Large intestine (tissue), 12 donors: ENCODE measurements at places on chromosomes 2 and 18.

DNA sequence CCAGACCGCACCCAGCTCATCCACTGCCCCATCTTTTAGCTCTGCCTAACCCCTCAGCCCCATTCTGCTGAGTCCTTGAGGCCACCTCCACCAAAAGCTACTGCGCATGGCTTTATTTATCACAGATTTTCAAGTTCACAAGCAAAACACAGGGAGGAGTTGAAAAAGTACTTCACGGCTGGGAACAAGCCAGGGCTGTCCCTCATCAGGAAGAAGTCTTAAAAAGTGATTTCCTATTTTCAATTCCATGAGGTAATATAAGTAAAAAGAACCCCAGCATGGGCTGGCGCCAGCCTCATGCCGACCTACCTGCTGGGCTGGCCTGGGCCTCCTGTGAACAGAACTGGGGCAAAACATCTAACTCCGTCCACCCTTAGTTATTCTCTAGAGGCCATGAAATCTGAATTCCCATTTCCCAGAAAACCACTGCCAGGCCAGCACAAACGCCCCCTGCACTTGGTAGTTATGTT, 69.0 kb downstream of the POLR1A start:
- peaks cover 20% of the 10 kb centered on the region for H3K4me1 ChIP-seq
- H3K36me3 ChIP-seq = peaks cover 88% of the 10 kb centered on the region
- no peak for DNase-seq
- no peak overlapping the region for H3K4me3 ChIP-seq

- DNase-seq = no peak
- H3K4me1 ChIP-seq = no peaks in the 10 kb centered on the region
- no peak overlapping the region for H3K27ac ChIP-seq
- H3K4me3 ChIP-seq = no peak overlapping the region
- no peaks in the 10 kb centered on the region for H3K27me3 ChIP-seq
- no peaks in the 10 kb centered on the region for H3K36me3 ChIP-seq
Measured at GRCh38 chr2:10992023-10992791, 80.5 kb downstream of the KCNF1 start.

DNA sequence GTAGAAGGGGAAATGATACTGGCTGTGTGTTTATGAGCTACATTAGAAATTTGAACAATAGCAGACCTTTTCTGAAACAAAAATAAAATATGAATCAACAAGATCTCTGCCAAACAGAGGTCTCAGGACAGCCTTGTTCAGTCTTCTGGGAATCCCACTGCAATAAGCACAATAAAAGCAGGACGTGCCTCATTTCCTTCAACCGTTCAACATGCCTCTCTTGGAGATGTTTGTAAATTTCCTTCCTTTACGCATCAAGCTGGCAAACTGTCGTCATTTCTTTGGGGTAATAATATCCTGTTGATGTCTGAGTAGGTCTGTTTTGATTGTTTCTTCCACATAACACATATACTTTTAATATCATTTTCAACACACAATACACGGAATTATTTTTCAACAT, 77.2 kb downstream of the TCF4 start:
- H3K27me3 ChIP-seq = no peaks in the 10 kb centered on the region
- H3K36me3 ChIP-seq = no peaks in the 10 kb centered on the region
- H3K4me3 ChIP-seq = no peak overlapping the region
- H3K4me1 ChIP-seq = no peaks in the 10 kb centered on the region
- DNase-seq = peak; percentile 8

DNA sequence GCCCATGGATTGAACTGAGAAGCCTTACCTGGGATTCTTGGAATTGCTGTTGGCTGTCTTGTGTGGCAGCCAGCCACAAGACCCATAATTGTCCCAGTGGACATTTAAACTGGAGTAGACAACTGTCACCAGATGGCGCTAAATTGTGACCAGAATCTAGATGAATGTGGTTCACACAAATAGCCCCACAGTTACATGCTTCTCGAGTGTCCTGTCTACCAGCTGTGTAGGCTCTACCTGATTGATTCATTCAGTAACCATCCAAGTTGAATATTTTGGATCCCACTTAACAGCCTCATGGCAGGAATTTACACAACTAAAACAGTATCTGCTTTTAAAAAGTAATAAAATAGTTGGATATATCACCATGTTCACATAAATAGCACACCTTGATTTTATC, 73.2 kb downstream of the MAP4K4 start:
- H3K27ac ChIP-seq = no peak overlapping the region
- peak; percentile 31 for DNase-seq
- H3K4me3 ChIP-seq = no peak overlapping the region
- peaks cover 11% of the 10 kb centered on the region for H3K4me1 ChIP-seq
- no peaks in the 10 kb centered on the region for H3K36me3 ChIP-seq

- H3K27ac ChIP-seq = peak overlapping the region; percentile 59
- peaks cover 21% of the 10 kb centered on the region for H3K4me1 ChIP-seq
- H3K4me3 ChIP-seq = no peak overlapping the region
- H3K27me3 ChIP-seq = no peaks in the 10 kb centered on the region
- H3K36me3 ChIP-seq = no peaks in the 10 kb centered on the region
- peak; percentile 73 for DNase-seq
Measured at GRCh38 chr18:63681449-63682340, 20.0 kb upstream of the SERPINB3 start.

DNA sequence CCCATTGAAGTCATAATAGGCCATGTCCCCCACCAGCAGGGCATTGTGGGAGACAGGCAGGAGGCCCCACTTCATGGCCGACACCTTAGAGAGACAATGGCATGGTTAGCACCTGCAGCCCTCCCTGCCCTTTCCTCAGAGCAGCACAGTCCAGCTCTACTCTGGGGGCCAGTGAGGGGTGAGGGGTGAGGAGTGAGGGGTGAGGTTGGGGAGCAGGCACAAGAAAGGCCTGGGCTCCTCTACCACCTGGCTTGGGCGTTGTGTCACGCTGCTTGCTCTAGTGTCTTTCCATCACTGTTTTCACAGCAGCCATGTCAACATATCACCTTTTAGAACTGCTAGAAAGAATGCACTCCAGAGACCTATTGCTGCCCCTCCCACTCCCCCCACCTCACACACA, 77.2 kb downstream of the ADD2 start:
- no peaks in the 10 kb centered on the region for H3K36me3 ChIP-seq
- H3K4me1 ChIP-seq = no peaks in the 10 kb centered on the region
- H3K27me3 ChIP-seq = peaks cover 22% of the 10 kb centered on the region
- no peak overlapping the region for H3K27ac ChIP-seq
- H3K4me3 ChIP-seq = no peak overlapping the region

GRCh38 chr2:233773854-233774253, 4.3 kb upstream of the MROH2A start:
- no peak overlapping the region for H3K27ac ChIP-seq
- DNase-seq = no peak
- no peak overlapping the region for H3K4me3 ChIP-seq
- no peaks in the 10 kb centered on the region for H3K4me1 ChIP-seq
- H3K27me3 ChIP-seq = no peaks in the 10 kb centered on the region

DNA sequence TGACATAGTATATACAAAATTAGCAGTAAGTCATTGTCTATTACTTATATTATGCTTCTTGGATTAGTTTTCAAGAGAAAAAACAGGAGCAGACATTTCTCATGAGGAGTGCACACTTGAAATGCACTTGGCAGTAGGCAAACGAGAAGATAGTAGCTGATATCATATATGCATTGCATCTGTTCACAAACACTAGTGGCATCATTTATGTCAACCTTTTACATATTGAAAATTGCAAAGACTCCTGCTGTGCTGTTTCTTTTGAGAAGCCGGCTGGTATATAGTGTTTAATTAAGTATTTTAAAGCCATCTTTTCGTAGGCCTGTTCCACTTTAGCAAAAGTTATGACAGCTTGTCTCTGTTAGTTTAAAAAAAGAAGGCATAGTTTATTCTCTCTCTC, 58.4 kb upstream of the SLC8A1 start:
- H3K36me3 ChIP-seq = no peaks in the 10 kb centered on the region
- H3K27me3 ChIP-seq = no peaks in the 10 kb centered on the region
- H3K4me3 ChIP-seq = no peak overlapping the region

DNA sequence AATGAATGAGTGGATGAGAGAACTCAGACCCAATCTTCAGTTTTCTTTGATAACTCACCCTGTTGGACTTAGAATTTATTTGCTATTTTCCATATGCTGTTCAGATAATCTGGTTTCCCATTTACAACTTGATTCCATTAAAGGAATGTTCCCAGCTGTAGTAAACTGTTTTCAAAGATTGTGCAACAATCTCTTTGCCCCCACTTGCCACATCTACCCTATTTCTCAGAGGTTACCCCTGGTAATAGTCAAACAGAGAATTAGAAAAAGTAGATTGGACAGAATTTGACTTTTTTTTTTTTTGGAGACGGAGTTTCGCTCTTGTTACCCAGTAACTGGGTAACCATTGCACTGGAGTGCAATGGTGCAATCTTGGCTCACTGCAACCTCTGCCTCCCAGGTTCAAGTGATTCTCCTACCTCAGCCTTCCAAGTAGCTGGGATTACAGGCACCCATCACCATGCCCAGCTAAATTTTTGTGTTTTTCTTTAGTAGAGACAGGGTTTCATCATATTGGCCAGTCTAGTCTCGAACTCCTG, 93.4 kb upstream of the SIX2 start:
- no peaks in the 10 kb centered on the region for H3K27me3 ChIP-seq
- H3K27ac ChIP-seq = no peak overlapping the region
- peak; percentile 33 for DNase-seq
- no peaks in the 10 kb centered on the region for H3K36me3 ChIP-seq
- no peak overlapping the region for H3K4me3 ChIP-seq
- no peaks in the 10 kb centered on the region for H3K4me1 ChIP-seq

- no peak overlapping the region for H3K27ac ChIP-seq
- no peaks in the 10 kb centered on the region for H3K4me1 ChIP-seq
- no peak overlapping the region for H3K4me3 ChIP-seq
- DNase-seq = peak; percentile 53
Measured at GRCh38 chr2:187220071-187220470, 228.0 kb downstream of the CALCRL start.

DNA sequence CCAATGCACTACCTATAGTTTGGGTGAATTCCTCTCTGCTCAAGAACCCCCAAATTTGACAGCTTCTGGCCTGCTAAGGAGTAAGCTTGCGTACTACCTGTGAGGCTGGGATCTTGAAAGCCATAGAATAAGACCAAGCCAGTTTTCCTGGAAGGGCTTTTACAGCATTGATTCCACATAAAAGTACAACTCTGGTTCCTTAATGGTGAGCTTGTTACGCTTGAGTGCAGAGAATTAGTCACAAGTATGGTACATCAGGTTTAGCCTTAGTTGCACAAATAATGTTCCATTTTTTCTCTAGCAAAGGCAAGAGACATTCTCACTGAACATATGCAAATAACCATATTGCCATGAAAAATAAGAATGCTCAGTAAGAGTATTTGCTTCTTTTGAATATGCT, 39.1 kb upstream of the STK39 start:
- no peaks in the 10 kb centered on the region for H3K27me3 ChIP-seq
- H3K36me3 ChIP-seq = no peaks in the 10 kb centered on the region
- H3K27ac ChIP-seq = no peak overlapping the region
- H3K4me3 ChIP-seq = no peak overlapping the region
- DNase-seq = no peak

- no peaks in the 10 kb centered on the region for H3K4me1 ChIP-seq
- H3K27ac ChIP-seq = no peak overlapping the region
- no peaks in the 10 kb centered on the region for H3K36me3 ChIP-seq
- H3K27me3 ChIP-seq = no peaks in the 10 kb centered on the region
- no peak overlapping the region for H3K4me3 ChIP-seq
Measured at GRCh38 chr18:45026162-45026561, 345.5 kb downstream of the SETBP1 start.

- H3K36me3 ChIP-seq = no peaks in the 10 kb centered on the region
- DNase-seq = no peak
- no peak overlapping the region for H3K4me3 ChIP-seq
- no peaks in the 10 kb centered on the region for H3K4me1 ChIP-seq
- H3K27me3 ChIP-seq = no peaks in the 10 kb centered on the region
Measured at GRCh38 chr2:188475945-188476344, 184.3 kb downstream of the GULP1 start.

DNA sequence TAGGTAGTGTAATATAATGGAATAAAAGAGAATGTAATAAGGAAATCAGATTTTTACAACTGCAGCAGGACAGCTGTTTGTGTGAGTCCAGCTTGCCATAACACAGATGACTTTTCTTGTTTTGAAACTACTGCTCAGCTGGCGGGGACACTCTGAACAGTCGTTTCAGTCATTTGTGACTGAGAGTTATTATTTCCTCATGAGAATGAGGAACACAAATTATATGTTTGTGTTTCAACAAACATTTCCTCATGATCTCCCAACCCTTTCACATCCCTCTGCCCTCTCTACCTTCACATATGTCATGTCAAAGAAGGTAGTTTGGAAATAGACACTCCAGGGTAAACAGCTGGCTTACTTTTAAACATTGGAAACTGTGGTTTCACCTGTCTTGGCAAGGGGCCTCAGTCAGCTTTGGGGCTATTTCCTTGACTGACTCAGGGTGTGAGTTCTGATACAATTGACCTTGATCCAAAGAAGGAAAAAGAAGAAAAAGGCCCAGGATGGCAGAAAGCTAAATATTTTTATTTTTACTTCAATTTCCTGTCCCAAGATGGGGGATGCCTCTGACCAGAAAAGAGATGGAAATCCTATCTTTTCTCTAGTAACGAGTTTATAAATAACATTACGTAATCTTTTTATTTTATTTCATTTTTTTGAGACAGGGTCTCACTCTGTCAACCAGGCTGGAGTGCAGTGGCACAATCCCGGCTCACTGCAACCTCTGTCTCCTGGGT, 593 bp downstream of the SP140L start:
- no peaks in the 10 kb centered on the region for H3K27me3 ChIP-seq
- H3K36me3 ChIP-seq = no peaks in the 10 kb centered on the region
- H3K4me1 ChIP-seq = peaks cover 4% of the 10 kb centered on the region
- H3K27ac ChIP-seq = peak overlapping the region; percentile 21

DNA sequence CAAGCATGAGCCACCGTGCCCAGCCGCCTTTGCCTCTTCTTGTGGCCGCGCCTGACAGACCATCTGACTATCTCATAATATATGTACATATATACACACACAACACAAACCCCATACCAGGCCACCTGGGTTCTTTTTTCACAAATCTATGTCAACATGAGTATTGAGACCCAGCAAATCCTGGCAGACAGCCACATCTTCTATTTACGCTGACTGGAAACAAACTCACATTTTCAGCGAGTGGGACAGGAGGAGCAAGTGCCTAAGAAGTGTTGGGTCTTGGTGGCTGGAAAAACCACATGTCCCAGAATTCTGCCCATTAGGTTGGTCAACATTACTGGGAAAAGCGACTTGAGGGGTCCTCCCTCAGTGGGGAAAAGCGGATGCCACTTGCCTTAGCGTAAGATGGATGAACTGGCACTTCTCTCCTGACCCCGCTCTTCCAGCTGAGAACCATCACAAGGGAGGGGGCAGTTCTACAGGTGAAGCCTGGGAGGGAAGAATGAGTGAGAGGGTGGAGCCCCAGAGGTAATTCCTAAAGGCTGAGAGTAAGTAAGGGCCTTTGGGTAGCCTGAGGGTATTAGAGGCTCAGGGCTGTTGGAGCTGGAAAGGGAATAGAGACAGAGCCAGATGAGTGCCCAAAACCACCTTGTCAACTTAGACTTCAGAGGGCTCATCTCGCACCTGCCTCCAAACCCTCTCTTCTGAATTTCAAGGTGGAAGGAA, 1.9 kb downstream of the SCYGR3 start:
- no peak for DNase-seq
- H3K27ac ChIP-seq = no peak overlapping the region
- no peaks in the 10 kb centered on the region for H3K4me1 ChIP-seq
